T-cell (primary cell): ENCODE measurements at places on chromosomes 16 and 17. TPM values are rescaled to one million over a fixed set of nuclear protein-coding genes. Genes with fewer than 3 reads are reported as not detected.

- no peaks in the 10 kb centered on the region for H3K36me3 ChIP-seq
- no peak overlapping the region for H3K27ac ChIP-seq
- no peaks in the 10 kb centered on the region for H3K27me3 ChIP-seq
- DNase-seq = no peak
Observed at GRCh38 chr16:65449526-65449925, 327.7 kb upstream of the CDH11 start.

- no peak overlapping the region for H3K4me3 ChIP-seq
- H3K4me1 ChIP-seq = peaks cover 43% of the 10 kb centered on the region
- DNase-seq = peak; percentile 28
- no peaks in the 10 kb centered on the region for H3K27me3 ChIP-seq
- H3K27ac ChIP-seq = peak overlapping the region; percentile 52
- no peaks in the 10 kb centered on the region for H3K36me3 ChIP-seq
Observed at GRCh38 chr16:87895641-87896141, 26.4 kb upstream of the SLC7A5 start.

- H3K4me1 ChIP-seq = no peaks in the 10 kb centered on the region
- H3K27me3 ChIP-seq = no peaks in the 10 kb centered on the region
- no peak overlapping the region for H3K4me3 ChIP-seq
Observed at GRCh38 chr17:75561927-75562603, 25.5 kb upstream of the MYO15B start.

DNA sequence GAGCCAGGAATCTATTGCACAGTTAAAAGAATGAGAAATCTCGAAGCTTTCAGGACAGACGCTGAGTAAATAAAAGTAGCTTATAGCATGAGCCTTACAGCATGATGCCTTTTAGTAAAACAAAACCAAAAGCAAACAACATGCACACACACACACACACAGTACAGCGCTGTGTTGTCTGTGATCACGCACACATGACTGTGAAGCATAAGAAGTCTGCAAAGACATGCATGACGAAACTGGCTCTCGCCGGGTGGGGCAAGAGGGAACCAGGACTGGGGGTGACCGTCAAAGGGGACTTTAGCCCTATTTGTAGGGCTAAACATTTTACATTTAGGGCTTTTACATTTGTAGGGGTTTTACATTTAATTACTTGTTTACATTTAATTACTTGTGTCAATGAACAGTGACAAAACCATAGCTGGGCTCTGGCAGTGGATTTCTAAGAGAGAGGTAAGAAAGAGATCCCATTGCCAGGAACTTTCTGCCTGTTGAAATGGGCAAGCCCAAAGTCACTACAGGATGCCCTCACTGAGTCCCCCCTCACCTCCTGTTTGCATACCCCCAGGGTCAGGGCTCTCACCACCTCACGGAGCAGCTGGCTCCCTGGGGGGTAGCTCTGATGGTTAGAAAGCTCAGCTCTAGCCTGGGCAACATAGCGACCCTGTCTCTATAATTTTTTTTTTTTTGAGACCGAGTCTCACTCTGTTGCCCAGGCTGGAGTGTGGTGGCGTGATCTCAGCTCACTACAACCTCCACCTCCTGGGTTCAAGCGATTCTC, 2.0 kb upstream of the TNFRSF13B start:
- DNase-seq = no peak
- no peak overlapping the region for H3K4me3 ChIP-seq
- H3K27ac ChIP-seq = no peak overlapping the region
- H3K36me3 ChIP-seq = no peaks in the 10 kb centered on the region

Gene TMEM98
- total RNA-seq = 0.36 TPM

- peak overlapping the region; percentile 3 for H3K27ac ChIP-seq
- H3K4me1 ChIP-seq = peaks cover 57% of the 10 kb centered on the region
- H3K4me3 ChIP-seq = peak overlapping the region; percentile 94
- peaks cover 3% of the 10 kb centered on the region for H3K27me3 ChIP-seq
- H3K36me3 ChIP-seq = no peaks in the 10 kb centered on the region
- peak; percentile 53 for DNase-seq
Observed at GRCh38 chr17:14303343-14304221, 2.7 kb downstream of the HS3ST3B1 start.

DNA sequence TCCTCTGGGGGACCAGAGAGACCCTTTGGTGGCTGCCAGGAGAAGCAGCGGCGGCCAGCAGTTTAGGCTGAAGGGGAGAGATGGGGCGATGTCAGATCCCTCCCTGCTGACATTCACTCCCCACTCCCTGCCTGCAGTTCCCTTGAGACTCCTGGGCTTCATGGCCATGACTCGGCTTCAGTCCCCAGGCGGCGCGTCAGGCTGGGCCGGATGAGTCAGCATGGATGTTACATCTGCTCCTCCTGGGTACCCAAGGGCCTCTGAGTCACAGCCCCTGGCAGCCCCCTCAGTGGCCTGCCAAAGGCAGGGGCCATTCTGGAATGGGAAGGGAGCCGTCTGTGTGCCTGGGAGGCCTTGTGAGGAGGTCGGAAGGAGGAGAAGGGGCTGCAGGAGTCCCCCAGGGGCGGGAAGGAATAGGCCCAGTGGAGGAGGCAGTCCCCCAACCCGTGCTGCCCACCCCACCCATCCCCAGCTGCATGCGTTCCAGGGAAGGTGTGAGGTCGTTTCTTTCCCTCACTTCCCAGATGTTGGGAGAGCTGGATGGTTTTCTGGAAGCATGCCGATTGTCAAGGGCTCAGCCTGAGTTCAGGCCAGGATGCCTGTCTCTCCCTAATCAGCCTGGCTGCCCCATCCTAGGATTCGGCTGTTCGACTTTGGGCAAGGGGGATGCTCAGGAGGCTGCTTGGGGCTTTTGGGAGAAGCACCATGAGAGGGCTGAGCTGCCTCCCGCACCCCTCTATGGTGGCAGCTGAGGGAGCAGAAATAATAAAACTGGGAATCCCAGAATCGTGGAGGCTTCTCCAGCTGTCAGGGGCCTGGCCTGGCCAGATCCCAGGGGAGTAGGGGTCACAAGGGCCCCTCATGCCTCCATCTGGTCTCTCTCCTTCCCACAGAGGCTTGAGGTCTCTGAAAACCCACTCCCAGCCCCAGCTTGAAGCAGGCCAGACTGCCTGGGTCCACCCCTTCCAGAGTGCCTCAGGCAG, 9.7 kb downstream of the RHBDL3 start:
- H3K27ac ChIP-seq = no peak overlapping the region
- H3K4me1 ChIP-seq = no peaks in the 10 kb centered on the region
- no peak for DNase-seq
- H3K27me3 ChIP-seq = no peaks in the 10 kb centered on the region
- no peaks in the 10 kb centered on the region for H3K36me3 ChIP-seq

Gene CHTF8
- total RNA-seq = 131 TPM

DNA sequence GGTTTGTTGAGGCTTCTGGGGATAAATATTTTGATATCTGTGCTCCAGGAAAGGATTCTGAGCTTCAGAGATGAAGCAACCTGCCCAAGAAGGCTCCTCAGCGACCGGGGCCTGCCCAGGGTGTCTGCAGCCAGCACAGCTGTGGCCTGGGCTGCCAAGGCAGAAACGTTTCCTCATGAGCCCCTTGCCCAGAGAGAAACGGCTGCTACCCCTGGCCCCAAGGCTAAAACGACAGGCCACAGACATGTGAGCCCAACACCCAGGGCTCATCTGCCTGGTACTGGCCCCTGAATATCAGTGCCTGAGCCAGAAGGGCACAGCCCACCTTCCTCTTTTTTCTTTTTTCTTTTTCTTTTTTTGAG, 45.4 kb upstream of the RASD1 start:
- H3K27ac ChIP-seq = no peak overlapping the region
- H3K27me3 ChIP-seq = no peaks in the 10 kb centered on the region
- H3K36me3 ChIP-seq = no peaks in the 10 kb centered on the region
- H3K4me1 ChIP-seq = no peaks in the 10 kb centered on the region

DNA sequence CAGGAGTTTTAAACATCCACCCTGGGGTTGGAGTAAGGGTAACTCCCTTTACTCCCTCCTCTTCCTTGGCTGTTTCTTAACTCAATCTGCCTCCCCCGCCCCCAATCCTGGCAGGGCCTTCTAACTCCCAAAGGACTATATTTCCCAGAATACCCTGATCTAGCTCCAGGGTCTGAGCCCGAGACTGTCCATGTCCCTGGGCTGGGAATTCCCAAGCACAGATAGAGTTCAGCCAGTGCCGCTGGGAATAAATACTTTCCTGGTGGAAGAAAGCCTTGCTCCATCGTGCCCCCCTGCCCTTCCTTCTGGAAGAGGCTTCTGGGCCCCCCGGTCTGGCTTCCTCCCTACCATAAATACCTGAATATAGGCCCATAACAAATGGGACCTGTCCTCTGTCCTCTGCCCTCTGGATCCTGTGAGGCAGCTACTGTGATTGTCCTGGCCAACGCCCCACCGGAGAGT, 10.2 kb downstream of the BAHCC1 start:
- no peak overlapping the region for H3K4me3 ChIP-seq
- no peaks in the 10 kb centered on the region for H3K4me1 ChIP-seq
- H3K27ac ChIP-seq = no peak overlapping the region
- H3K27me3 ChIP-seq = peaks cover 94% of the 10 kb centered on the region

- H3K27ac ChIP-seq = no peak overlapping the region
- no peak for DNase-seq
- peaks cover 48% of the 10 kb centered on the region for H3K4me1 ChIP-seq
- no peak overlapping the region for H3K4me3 ChIP-seq
Observed at GRCh38 chr17:4838309-4838785, 5.2 kb downstream of the MINK1 start.

DNA sequence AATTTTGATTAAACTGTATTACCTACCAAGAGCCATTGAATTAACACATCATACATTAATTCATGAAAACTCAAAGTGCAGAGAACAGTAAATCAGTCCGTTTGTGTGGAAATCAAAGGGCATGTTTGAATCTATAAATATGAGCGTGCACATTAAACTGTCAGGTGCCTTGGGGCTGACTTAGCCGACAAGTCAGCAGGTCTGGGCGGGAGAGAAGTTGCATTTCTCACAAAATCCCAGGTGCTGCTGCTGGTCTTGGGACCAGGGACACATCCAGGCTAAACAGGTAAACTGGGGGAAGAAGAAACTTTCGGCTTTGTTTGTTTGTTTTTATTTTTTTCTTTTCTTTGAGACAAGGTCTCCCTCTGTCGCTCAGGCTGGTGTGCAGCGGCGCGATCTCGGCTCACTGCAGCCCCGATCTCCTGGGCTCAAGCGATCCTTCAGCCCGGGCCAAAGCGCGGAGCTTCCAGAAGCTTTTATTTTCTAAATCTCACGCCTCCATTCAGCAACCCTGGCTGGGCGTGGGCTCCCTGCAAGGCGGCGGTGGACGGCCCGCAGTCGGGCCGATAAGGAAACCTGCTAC, 213.9 kb downstream of the MRTFB start:
- peak; percentile 57 for DNase-seq
- H3K27ac ChIP-seq = peak overlapping the region; percentile 63
- no peaks in the 10 kb centered on the region for H3K36me3 ChIP-seq
- H3K27me3 ChIP-seq = no peaks in the 10 kb centered on the region
- peak overlapping the region; percentile 96 for H3K4me3 ChIP-seq

- no peaks in the 10 kb centered on the region for H3K36me3 ChIP-seq
- H3K4me3 ChIP-seq = no peak overlapping the region
- H3K27me3 ChIP-seq = no peaks in the 10 kb centered on the region
- no peaks in the 10 kb centered on the region for H3K4me1 ChIP-seq
- DNase-seq = no peak
Observed at GRCh38 chr17:65277576-65277975, 140.4 kb downstream of the RGS9 start.

Gene ZFHX3
- total RNA-seq = 1.0 TPM

DNA sequence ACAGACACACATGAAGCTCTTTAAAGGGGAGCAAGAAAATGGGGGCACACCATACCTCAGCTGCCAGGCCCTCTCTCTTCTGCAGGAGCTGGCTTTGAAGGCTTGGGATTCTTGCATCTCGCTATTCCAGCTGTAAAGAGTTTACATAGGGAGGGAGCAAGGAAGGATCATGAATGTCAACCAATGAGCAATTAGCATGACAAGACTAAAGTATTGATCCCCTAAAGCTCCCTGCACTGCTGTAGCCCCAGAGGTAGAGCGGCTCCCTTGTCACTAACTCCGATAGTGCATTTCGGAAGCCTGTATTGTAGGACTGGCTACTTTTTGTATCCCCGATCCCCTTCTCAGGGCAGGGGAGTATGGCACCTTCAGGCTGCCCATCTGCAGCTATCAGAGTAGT, 113.4 kb upstream of the PMFBP1 start:
- H3K27ac ChIP-seq = no peak overlapping the region
- H3K27me3 ChIP-seq = no peaks in the 10 kb centered on the region
- no peaks in the 10 kb centered on the region for H3K4me1 ChIP-seq
- H3K36me3 ChIP-seq = no peaks in the 10 kb centered on the region

- H3K4me3 ChIP-seq = no peak overlapping the region
- H3K36me3 ChIP-seq = no peaks in the 10 kb centered on the region
- H3K27ac ChIP-seq = no peak overlapping the region
- no peak for DNase-seq
Observed at GRCh38 chr17:2542456-2542855, 30.8 kb upstream of the METTL16 start.

- H3K27me3 ChIP-seq = peaks cover 84% of the 10 kb centered on the region
- H3K27ac ChIP-seq = no peak overlapping the region
- no peak for DNase-seq
- no peaks in the 10 kb centered on the region for H3K36me3 ChIP-seq
- H3K4me3 ChIP-seq = no peak overlapping the region
Observed at GRCh38 chr16:1920727-1921171, 2.5 kb upstream of the HS3ST6 start.

DNA sequence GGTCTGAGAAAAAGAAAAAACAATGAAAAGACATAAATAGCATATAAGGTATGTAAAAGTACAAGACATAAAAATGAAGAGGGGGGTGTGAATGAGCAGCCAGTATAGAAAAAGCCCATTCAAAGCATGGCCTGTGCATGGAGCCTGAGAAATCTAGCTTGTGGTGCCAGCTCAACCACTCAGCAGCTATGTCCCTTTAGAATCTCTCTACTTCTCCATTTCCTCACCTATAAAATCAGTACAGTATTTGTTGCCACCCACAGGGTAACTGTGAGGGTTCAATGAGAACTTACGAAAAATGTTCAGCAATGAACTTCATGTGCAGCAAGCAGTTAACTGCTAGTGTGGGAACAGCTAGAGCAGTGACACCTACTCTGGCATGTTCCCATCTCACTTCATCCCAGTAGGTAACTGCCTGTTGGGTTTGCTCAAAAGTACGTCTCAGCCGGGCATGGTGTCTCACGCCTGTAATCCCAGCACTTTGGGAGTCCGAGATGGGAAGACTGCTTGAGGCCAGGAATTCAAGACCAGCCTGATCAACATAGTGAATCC, 15.3 kb downstream of the CYTH1 start:
- peaks cover 79% of the 10 kb centered on the region for H3K4me1 ChIP-seq
- H3K4me3 ChIP-seq = no peak overlapping the region
- H3K27me3 ChIP-seq = no peaks in the 10 kb centered on the region
- H3K27ac ChIP-seq = peak overlapping the region; percentile 50
